ENCODE measurements at places on chromosomes 4 and X.
A peak's percentile ranks its signal among the peaks of the same experiment; 100 is the strongest.

- DNase-seq, result no peak
- no peak overlapping the region for H3K27ac ChIP-seq
- no peak overlapping the region for H3K4me3 ChIP-seq
- H3K27me3 ChIP-seq, result no peaks in the 10 kb centered on the region
- H3K4me1 ChIP-seq, result no peaks in the 10 kb centered on the region
Measured at GRCh38 chr4:81565142-81565870, 93.6 kb upstream of the RASGEF1B start.

DNA sequence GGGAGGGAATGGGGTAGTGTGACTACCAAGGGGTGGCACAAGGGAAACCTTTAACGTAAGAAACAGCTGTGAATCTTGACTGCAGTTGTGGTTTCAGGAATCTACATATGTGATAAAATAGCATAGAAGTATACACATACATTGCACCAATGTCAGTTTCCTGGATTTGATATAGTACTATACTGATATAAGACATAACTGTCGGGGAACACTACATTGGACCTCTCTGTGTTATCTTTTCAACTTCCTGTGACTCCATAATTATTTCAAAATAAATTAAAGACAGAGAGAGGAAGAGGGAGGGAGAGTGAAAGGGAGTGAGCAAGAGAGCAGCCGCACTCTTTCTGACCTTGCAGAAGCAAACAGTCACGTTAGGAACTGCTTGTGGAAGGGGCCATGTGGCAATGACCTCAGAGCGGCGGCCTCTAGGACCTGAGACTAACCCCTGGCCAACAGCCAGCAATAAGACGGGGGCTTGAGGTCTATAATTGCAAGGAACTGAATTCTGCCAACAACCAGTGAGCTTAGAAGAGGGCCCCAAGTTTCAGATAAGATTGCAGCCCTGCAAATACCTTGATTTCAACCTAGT is 47.4 kb downstream of the NALF2 start:
- H3K27ac ChIP-seq, result no peak overlapping the region
- peaks cover 2% of the 10 kb centered on the region for H3K4me1 ChIP-seq
- no peaks in the 10 kb centered on the region for H3K27me3 ChIP-seq

DNA sequence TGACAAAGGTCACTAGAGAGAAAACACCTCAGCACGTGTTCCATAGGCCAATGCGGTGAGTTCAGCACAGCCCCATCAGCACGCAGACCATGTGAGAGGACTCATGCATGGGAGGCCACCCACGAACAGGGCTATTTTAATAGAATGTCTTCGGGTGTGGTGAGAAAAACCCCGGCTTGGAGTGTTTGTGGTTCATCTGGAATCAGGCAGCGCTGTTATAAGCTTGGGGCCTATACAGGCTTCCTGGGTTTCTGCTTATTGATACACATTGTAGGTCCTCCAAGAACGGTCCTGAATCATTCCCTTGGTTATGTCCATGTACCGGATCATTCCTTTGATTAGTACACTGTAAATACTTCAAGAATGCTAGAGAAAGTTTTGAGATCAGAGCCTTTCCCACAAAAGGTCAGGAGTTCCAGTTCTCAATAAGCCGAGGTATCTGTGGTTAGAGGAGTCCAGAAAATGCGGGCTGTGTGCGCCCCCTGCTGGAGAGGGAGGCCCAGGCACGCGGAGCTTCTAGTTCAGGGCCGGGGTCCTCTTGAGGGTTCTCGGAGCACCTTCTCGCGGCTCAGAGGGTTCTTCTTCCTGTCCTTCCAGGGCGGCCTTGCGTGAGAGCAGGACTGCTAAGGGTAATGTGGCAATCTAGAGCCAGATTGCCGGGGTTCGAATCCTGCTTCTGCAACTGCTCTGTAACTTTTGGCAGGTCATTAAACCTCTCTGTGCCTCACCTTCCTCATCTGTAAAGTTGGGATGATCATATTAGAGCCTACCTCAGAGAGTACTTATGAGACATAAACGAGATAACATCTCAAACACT is 51.8 kb downstream of the TLR10 start:
- H3K27ac ChIP-seq, result no peak overlapping the region
- peak; percentile 47 for DNase-seq
- no peaks in the 10 kb centered on the region for H3K27me3 ChIP-seq
- no peaks in the 10 kb centered on the region for H3K4me1 ChIP-seq

DNA sequence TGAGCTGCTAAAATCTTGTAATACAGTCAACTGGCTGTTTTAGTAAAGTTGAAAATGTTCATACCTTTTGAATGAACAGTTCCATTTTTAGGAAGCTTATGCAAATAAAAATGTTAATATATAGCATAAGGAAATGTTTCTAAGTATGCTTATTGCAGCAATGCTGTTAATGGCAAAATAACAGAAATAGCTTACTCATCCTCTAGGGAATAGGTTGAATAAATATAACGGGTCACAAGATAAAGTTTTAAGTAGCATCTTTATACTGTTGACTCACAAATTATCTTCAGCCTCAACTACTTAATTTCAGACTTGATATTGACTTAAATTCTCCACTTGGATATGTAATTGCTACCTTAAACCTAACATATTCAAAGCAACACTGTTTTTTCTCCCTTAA is 27.7 kb downstream of the HERC3 start:
- no peak overlapping the region for H3K27ac ChIP-seq
- no peaks in the 10 kb centered on the region for H3K27me3 ChIP-seq
- DNase-seq, result no peak
- no peaks in the 10 kb centered on the region for H3K36me3 ChIP-seq

- H3K27me3 ChIP-seq, result no peaks in the 10 kb centered on the region
- H3K27ac ChIP-seq, result no peak overlapping the region
- H3K4me1 ChIP-seq, result no peaks in the 10 kb centered on the region
Measured at GRCh38 chrX:133215747-133216146, 2.4 kb downstream of the TFDP3 start.

DNA sequence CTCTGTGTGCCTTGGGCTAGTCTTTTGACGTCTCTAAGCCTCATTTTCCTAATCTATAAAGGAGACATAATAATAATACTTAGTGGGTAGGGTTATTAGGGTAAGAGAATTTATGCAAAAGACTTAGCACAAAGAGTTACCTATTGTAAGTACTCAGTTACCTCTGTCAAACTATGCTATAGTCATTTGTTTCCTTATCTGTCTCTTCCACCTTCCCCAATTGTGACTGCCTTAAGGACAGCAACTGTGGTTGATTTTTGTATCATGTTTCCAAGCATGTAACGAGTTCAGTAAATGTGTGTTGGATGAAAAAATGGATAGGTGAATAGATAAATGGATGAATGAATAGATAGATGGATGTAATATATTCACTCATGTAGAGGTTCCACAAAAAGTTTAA is 48.1 kb downstream of the WDR19 start:
- no peaks in the 10 kb centered on the region for H3K27me3 ChIP-seq
- H3K27ac ChIP-seq, result no peak overlapping the region
- no peak for DNase-seq
- H3K36me3 ChIP-seq, result no peaks in the 10 kb centered on the region

Measured in iPS DF 6.9 (cell line).